Occipital lobe (tissue), 3 donors: ENCODE measurements at places on chromosomes 1 and 21.

DNA sequence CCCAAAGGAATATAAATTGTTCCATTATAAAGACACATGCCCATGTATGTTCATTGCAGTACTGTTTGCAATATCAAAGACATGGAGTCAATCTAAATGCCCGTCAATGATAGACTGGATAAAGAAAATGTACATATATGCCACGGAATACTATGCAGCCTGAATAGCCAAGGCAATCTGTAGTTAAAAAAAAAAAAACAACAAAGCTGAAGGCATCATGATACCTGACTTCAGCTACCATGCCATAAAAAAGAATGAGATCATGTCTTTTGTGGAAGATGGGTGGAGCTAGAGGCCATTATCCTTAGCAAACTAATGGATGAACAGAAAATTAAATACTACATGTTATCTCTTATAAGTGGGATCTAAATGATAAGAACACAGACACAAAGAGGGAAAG lies 36.0 kb downstream of the GPR88 start:
- no peak for DNase-seq

DNA sequence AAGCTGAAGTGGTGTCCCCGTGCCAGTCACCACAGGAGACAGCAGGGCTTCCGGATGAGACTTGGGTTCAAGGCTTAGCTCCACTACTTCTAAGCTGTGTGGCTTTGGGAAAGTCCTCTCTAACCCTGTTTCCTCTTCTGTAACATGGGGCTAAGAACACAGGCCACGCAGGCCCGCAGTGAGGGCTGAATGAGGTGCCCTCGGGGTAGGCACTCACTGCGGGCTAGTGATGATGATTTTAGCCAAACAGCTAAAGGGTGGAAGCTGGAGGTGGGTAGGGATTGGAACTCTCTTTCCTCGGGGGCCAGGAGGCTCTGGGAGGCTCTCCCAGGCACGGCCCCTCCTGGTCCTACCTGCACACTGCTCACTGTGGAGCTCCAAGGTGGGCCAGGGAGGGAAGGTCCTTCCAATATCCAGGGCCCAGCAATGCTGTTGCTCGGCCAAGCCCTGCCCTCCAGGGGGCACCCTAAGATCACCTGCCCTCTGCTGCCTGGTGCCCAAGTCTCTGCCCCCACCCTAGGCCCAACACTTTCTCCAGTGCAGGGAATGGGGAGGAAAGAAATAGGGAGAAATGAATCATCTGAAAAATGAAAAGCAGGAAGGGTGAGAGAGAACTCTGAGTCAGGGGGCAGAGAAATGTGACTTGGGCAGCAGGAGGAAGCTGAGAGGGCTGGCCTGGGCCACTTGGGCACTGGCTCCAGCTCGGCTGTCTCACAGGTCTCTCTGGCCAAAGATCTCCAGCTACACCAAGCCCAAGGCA lies 19.2 kb upstream of the EVA1B start:
- no peak for DNase-seq

DNA sequence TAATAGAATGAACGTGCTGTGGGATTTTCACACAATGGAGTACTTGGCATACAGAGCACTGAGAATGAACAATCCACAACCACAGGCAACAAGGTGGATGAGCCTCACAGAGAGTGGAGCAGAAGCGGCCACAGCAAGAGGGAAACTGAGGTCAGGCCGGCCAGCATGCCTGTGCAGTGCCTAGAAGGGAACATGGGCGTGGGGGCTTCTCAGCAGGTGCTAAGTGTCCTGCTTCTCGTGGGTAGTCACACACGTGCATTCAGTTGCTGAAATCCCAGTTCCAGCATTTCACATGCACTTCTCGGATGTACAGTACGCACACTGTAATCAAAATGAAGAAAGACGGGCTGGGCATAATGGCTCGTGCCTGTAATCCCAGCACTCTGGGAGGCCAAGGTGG lies 33.1 kb downstream of the WDR4 start:
- DNase-seq, result no peak

GRCh38 chr1:195738966-195739650 lies 869.1 kb downstream of the KCNT2 start:
- DNase-seq, result no peak

DNA sequence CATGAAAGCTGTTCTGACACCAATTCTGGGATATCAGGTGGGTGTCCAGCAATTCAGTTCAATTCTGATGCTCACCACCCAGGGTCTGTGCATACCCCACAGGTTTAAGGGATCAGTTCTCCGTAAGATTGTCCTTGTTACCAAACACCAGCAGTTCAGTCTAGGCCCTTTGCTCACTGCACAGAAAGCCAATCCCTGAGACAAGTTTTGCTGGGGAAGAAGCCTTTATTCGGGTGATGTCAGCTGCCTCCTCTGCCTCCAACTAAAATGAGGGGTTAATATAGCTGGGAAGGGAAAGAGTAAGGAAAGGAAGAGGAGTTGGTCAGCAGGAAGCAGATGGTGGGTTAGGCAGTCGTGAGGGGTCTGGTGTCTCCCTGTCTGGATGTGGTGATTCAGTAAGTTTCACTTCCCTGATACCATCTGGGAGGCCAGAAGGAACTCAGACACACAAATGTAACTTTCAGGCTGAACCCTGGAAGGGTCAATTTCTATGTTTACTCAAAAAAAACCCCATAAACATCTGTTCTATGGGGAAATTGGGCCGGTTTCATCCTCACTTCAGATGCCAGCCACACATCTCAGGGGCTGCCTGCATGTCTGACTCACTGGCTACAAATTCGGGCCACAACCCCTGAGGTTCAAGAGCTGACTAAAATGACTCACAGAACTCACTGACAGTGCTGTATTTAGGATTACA lies 83.3 kb upstream of the PGBD5 start:
- DNase-seq, result no peak
